GOT3 (cell line): ENCODE measurements at places on chromosomes 12 and 14.

- no peak for DNase-seq
Measured at GRCh38 chr14:98819132-98819866, 452.7 kb downstream of the BCL11B start.

DNA sequence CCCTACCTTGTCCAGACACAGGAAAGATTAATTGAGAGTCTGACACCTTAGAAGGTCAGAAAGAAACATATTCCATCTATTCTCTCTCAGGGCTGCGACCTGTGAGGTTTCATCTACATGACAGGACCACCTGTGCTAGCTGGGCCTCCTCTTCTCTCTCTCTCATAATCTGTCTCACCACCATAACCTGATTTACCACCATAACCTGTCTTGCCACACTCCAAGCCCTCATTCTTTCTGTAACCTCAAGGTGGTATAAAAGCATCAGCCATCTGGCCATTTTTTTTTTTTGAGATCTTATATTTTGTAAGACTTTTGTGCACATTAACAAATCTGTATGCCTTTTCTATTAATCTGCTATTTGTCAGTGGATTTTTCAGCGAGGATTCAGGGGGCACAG is 75.5 kb downstream of the ACADS start:
- no peak for DNase-seq

- DNase-seq, result no peak
Measured at GRCh38 chr12:91311081-91311480, 128.5 kb upstream of the DCN start.

- DNase-seq, result no peak
Measured at GRCh38 chr14:76951166-76951565, 77.3 kb downstream of the IRF2BPL start.

DNA sequence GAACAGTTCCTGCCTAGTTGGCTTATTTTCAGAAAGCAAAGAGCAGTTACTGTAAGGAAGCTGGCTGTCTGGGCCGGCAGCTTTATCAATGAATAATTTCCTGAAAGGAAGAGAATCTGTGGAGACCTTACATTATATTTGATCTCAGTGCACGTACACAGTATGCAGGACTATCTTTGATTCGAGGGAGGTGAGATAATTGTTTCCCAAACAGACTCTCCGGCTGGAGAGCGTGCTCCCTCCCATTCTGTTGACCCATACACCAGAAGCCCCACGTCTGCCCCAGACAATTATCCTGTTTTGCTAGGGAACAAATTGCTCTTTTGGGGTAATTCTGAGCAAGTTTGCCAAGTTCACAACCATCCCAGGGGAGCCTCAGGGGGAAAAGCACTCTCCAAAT is 1115.0 kb downstream of the VRK1 start:
- no peak for DNase-seq

DNA sequence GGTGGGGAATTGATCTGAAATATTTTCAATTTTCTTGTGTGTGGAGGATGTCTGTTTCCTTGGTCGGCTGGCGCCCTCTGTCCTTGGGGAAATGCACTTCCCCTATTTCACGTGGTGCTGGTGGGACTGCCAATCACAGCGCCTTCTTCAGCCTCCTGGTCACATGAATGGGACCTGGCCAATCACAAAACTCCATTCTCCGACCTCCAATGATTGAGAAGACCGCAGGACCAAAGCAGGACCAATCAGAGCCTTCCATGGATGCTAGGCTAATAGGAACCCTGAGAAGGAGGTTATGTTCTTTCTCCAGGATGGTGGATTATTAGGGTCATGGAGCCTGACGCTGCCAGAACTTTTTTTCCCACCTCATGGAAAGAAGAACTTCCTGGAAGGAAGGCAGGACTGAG is 188.7 kb downstream of the TTC8 start:
- no peak for DNase-seq

DNA sequence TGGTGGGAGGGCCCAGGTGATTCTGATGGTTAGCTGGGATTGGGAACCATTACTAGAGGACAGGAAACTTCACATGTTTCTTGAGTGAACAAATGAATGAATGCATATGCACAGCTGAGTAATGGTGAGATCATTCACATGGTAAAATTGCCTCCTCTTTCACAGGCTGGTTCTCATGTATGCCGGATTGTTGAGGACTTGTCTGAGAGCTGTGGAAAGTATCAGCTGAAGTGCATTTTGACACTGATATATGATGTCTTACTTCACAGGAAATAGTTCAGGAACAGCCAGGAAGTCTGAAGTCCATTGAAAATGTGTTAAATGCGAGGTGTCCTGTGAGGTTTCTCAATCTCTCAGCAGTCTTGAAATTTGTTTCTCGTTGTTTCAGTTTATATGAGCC is 77.6 kb upstream of the DACT1 start:
- DNase-seq, result no peak

GRCh38 chr12:65470256-65470655 is 191.8 kb downstream of the MSRB3 start:
- DNase-seq, result no peak

- no peak for DNase-seq
Measured at GRCh38 chr12:11576104-11576503, 73.4 kb upstream of the ETV6 start.

DNA sequence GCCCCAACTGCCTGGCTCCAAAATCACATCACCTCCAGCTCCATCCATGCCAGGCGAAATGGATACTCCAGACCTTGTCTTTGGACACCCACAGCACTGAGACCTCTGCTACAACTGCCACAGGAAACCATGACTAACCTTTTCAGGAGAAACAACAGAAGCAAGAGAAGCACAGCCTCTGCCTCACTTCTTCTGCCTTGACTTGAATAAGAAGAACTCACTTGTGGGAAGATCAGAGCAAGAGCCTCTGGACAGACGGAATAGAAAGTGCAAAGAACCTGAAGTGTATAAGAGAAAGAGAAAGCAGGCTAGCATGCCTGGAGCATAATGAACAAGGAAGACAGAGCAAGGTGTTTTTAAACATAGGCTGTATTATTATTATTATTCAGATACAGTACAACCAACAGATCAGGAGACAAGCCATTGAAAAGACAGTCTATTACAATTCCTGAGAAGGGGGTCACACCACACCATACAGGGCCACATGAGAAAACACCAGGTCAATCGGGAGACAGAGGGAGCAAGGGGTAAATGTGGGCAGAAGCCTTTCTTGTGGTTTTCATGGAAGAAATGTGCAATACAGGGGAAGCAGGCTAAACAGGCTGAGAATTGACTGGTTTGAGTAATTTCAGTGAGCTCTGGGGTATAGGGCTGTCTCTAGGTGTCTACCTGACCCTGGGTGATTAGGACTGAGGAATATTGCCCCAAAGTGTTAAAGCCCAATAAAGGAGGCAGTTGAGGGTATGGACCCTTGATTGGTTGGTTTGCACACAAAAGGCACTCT is 7.4 kb upstream of the OR10P1 start:
- no peak for DNase-seq

DNA sequence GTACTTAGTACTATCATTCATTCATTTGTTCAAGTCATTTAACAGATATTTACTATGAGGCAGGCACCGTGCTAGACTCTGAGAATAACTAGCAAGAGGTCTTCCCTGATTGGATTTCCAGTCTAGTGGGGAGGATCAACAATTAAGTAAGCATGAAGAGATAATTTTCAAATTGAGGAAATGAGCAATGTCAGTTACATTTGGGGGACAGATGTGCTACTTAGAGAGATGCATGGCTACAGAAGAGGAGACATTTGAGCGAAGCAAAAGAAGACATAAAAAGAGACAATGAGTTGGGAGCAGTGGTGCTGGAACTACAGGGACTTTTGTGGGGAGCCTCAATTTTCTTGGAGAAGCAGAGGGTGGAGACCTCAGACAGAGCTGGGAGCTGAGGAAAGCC is 7.7 kb downstream of the KCNA5 start:
- DNase-seq, result no peak

DNA sequence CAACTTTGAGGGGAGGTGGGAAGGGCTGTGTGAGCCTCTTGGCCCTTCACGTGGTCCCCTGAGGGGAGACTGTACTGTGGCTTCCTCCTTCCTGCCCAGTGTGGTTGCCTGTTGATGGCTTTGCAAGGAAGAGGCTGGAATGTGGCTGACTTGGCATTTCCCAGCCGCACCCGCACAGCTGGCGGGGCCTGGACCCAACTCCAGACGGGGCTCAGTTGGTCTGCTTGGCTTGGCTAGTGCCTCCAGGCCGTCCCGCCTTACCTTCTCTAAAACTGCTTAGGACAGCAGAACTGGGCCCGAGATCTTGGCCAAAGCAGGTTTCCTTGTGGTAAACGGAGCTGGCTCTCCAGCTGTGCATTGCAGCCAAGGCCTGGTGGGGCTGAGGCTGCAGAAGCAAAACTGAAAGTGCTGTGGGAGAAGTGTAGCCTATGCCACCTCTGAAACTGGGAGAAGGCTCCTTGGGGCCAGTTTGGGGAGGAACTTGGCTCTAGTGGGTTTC is 139.5 kb downstream of the SMOC1 start:
- DNase-seq, result no peak

DNA sequence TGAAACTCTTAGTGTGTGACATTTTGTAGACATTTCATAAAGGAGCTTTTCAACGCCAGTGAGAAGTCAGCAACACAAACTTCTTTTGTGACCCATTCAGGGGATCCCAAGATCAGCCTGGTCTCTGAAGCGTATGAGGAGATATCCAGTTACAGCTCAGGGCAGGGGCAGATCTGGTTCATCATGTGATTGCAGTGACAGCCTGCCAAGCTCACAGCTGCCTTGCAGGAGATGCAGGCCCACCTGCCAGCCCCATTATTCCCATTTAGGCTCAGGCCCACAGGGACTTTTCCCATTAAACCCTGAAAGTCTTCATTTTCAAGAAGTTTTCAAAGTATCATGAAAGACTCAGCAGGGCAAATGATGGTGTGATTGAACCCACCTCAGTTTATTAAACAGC is 38.3 kb downstream of the SRGAP1 start:
- DNase-seq, result no peak
